ENCODE measurements at places on chromosomes 4 and X.
A peak's percentile ranks its signal among the peaks of the same experiment; 100 is the strongest.

DNA sequence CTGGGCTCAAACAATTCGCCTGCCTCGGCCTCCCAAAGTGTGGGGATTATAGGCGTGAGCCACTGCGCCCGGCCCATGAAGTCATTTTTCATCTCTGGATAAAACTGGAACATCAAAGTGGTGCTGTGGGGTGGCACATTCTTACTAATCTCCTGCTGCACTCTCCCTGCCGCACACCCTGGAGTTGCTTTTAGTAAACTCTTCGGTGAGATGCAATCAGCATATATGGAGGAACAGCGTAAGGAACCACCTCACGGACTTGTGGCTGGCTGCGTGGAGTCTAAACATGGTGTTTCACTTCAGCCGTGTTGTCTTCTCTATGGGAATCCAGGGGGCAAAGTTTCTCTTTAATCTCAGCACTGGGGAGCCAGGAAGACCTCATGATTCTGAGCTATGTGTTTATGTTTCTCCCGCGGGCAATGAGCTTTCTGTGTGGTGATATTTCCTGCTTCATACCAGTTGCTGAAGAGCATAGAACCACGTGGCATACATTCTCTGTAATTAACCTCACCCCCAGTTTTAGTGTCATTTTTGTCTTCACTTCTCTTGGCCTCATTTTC, 2.1 kb upstream of the RHOH start:
- H3K4me1 ChIP-seq = peaks cover 16% of the 10 kb centered on the region
- no peaks in the 10 kb centered on the region for H3K36me3 ChIP-seq
- H3K27me3 ChIP-seq = no peaks in the 10 kb centered on the region
- no peak overlapping the region for H3K27ac ChIP-seq
- DNase-seq = no peak

DNA sequence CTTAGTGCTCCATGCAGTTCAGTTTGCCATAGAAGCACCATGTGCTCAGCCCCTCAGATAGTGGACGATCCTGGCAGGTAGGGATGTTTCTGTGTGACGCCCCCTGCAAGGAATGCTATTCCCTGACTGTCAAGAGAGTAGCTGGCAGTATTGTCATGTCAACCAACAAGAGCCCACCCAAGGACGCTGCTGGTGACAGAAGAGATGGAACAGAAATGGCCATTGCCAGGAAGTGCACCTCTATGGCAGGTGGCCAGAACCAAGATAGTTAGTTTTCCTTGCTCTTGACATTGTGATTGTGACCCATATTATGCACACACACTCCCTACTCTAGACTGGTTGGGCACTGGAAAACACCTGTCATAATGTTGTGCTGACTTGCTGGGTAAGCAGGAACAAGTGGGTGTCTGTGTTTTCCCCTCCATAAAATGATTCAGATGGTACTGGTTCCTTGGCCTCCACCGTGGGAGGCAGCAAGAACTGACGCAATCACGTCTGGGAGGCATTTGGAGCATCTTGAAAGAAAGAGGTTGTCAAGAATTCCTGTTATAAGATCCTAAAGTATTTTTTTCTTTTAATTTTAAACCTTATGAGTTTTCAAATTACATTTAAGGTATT, 507.9 kb downstream of the MID1IP1 start:
- H3K4me1 ChIP-seq = no peaks in the 10 kb centered on the region
- H3K27me3 ChIP-seq = no peaks in the 10 kb centered on the region
- peak; percentile 16 for DNase-seq
- no peak overlapping the region for H3K4me3 ChIP-seq

DNA sequence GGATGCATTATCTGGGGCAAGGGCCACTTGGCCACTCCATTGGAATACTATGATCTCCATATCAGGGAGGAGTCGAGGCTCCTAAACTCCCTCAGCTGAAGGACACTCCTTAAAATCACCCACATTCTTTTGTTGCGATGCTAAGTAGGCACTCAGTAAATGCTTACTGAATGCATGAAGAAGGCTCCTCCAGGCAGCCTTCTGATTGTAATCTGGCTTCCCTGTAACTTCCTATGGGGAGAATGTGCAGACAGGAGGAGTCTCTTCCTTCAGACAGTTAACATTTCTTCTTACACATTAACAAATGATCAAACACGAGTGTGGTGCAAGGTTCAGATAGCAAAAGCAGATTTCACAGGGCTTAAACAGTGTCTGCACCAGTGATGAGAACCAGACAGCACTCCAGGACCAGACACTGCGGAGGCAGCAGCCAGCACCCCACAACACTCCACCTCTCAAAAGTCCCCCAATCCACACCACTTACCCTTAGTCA, 21.4 kb upstream of the USO1 start:
- H3K27me3 ChIP-seq = no peaks in the 10 kb centered on the region
- peaks cover 8% of the 10 kb centered on the region for H3K4me1 ChIP-seq
- DNase-seq = peak; percentile 82

DNA sequence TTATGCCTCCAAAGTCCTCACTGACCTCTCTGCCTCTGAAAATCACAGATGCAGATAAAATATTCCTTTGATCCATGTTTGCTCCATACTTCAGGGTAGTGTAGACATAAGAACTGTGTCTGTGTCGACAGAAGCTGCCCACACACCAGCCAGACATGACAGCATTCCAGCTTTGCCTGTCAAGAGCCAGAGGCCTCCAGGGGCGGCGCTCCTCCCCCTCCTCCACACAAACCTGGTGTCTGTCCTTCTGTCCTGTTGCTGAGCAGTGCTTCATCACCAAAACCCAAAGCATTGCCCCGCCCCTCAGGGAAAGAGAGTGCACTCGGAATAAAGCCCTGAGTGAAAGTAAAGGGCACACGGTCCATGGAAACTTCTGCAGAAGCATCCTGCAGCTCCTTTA, 379.4 kb downstream of the FBXW7 start:
- no peak overlapping the region for H3K4me3 ChIP-seq
- H3K27me3 ChIP-seq = no peaks in the 10 kb centered on the region
- H3K27ac ChIP-seq = no peak overlapping the region
- DNase-seq = no peak
- H3K4me1 ChIP-seq = no peaks in the 10 kb centered on the region

DNA sequence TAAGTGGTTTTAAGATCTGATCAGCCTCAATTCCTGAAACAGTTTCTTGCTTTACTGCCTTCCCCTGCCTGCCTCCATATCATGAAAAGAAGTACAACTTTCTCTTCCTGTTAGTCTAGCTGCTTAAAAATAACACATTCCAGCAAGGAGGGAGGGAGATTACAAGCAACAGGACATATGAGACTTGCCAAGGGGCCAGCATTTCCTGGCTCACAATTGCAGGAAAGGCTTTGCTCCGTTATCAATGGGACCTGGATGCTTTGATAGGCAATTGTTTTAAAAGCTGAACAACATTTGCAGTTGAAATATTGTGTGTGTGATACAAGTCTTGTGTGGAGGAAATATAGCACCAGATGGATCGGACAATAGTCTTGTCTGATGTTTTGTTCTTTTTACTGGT, 425.0 kb downstream of the FAT4 start:
- H3K4me1 ChIP-seq = no peaks in the 10 kb centered on the region
- H3K36me3 ChIP-seq = no peaks in the 10 kb centered on the region
- H3K27me3 ChIP-seq = no peaks in the 10 kb centered on the region
- no peak overlapping the region for H3K27ac ChIP-seq
- H3K4me3 ChIP-seq = no peak overlapping the region

DNA sequence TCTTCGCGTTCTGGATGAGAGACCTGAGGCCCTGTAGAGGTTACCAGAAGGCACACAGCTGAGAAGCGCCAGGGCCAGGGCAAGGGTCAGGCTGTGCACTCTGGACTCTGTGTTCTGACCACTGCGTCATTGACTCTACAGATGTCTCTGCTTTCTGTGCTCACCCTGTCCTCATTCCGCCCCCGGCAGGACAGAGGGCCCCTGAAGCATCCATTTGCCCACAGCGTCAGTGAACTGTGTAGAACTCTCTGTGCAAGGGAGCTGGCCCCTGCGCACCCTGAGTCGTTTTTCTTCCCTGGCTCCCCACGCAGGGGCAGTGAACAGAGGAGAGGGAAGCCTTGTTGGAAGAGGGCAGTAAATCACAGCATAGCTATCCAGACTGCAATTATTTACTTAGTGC, 6.1 kb upstream of the WAS start:
- no peaks in the 10 kb centered on the region for H3K36me3 ChIP-seq
- DNase-seq = no peak
- H3K27me3 ChIP-seq = no peaks in the 10 kb centered on the region
- no peak overlapping the region for H3K27ac ChIP-seq
- H3K4me1 ChIP-seq = no peaks in the 10 kb centered on the region

- H3K4me3 ChIP-seq = no peak overlapping the region
- no peaks in the 10 kb centered on the region for H3K36me3 ChIP-seq
- no peak overlapping the region for H3K27ac ChIP-seq
- H3K27me3 ChIP-seq = no peaks in the 10 kb centered on the region
- H3K4me1 ChIP-seq = peaks cover 3% of the 10 kb centered on the region
Measured at GRCh38 chr4:123743848-123744247, 347.3 kb downstream of the SPRY1 start.

DNA sequence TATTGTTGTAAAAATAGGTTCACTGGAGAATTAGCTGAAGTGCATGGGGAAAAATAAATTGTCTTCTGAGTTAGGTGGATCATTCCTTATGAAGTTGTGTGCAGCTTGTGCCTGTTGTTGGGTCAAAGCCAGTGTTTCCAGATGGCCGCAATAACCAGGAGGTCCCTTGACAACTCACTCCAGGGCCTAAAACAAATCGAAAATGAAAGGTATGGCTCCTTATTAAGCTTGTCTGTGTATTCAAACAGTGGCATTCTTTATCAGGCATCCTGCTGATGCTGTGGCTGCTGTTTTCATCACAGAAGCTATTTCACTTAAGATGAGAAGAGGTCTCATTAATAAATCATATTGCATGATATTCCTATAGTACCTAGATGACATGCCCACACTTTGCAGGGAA, 80.2 kb downstream of the GRIA2 start:
- no peaks in the 10 kb centered on the region for H3K27me3 ChIP-seq
- no peaks in the 10 kb centered on the region for H3K36me3 ChIP-seq
- DNase-seq = peak; percentile 5

DNA sequence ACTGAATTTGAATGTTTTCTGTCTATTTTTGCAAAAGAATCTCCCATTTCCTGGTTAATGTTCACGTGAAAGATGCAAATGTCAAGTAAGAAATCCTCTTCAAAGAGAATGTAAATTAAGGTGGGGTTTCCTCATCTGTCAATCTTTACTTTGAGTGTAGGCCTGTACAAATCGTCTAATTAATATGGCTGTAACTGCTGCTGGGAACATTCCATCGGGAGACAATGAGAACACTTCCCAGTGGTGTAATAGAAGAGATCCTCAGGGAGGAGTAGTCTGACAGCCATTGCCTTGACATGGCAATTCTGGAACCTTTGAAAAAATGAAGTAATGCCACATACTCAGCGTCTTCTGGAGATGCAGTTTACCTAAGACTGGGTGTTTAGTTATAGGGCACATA, 3.7 kb downstream of the EREG start:
- no peaks in the 10 kb centered on the region for H3K27me3 ChIP-seq
- no peak for DNase-seq
- H3K27ac ChIP-seq = no peak overlapping the region

DNA sequence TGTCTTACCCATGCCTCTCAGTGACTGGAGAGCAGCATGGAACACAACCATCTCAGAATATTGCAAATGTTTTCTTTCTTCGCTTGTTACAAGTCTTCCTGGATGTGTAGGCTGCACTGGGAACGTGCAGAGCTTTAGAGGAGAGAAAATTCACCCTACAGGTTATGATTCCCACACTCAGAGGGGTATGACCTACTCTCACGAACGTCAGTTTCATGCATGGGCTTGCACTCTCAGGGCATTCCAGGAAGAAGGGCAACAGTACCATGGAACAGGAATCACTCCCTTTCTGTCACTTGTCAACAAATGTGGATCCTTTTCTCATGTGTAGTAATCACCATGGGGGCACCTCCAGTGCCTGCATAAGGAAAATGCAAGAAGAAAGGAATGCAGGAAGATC, 75.8 kb downstream of the NBDY start:
- no peak overlapping the region for H3K4me3 ChIP-seq
- H3K27me3 ChIP-seq = no peaks in the 10 kb centered on the region
- no peaks in the 10 kb centered on the region for H3K36me3 ChIP-seq
- H3K27ac ChIP-seq = no peak overlapping the region
- no peak for DNase-seq

DNA sequence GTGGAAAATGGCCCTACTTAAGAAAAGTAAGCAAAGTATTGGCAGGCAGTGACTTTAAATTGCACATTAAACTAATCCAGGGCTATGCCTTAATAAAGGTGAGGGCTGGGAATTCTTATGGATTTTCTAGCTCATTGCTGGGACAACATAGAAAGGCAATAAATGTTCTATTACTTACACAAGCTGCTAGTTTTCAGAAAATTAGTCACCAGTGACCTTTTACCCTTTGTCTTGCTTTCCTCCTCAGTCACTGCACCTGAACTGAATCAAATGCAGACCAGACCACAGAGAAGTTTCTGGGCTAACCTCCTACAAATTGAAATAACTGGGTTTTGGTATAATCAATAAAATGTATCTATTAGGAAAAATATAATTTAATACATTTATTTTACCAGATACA, 694.4 kb upstream of the FAM241A start:
- no peak overlapping the region for H3K27ac ChIP-seq
- H3K36me3 ChIP-seq = no peaks in the 10 kb centered on the region
- H3K4me3 ChIP-seq = no peak overlapping the region
- DNase-seq = no peak
- H3K4me1 ChIP-seq = no peaks in the 10 kb centered on the region
- H3K27me3 ChIP-seq = no peaks in the 10 kb centered on the region

GRCh38 chr4:21695141-21695540, 253.4 kb downstream of the KCNIP4 start:
- no peaks in the 10 kb centered on the region for H3K36me3 ChIP-seq
- no peaks in the 10 kb centered on the region for H3K27me3 ChIP-seq
- no peak overlapping the region for H3K27ac ChIP-seq
- no peaks in the 10 kb centered on the region for H3K4me1 ChIP-seq
- no peak for DNase-seq

DNA sequence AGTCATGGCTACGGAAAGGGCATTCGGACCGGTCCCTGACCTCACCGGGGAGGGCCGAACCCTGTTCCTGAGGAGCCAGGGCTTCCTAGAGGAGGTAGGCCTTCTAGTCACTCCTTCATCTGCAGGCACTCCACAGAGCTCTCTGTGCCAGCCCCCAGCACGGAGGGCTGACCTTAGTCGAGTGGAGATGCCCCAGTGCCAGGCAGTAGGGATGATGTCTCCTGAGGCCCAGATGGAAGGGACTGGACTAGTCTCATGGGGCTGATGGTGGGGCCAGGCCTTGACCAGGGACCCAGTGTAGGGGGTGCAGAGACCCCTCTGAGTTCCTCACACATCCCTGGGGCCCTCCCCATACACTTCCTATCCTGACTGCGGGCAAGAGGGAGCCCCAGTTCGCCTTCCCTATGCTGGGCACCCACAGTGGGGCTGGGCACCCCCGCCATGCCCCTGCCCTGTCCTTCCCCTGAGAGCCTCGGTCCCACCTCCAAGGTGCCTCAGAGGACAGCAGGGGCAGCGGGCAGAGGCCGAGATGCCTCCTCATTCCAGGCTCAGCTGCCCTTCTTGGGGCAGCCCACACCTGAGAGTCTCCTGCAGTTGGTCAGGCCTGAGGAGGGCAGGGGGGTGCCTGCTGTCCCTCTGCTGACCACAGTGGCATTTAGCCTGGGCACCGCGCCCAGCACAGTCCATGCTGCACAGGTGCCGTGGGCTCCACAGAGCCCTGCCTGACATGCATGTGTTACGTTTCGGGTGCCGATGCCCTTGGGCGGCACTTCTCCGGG, 1.4 kb upstream of the MSANTD1 start:
- H3K27ac ChIP-seq = no peak overlapping the region
- no peak for DNase-seq
- no peaks in the 10 kb centered on the region for H3K4me1 ChIP-seq
- H3K36me3 ChIP-seq = no peaks in the 10 kb centered on the region

- H3K27ac ChIP-seq = no peak overlapping the region
- no peaks in the 10 kb centered on the region for H3K4me1 ChIP-seq
Measured at GRCh38 chrX:9189286-9189685, 155.4 kb upstream of the FAM9B start.

Data from mesendoderm (in vitro differentiated cells).